ENCODE measurements at places on chromosomes 6 and 20.

DNA sequence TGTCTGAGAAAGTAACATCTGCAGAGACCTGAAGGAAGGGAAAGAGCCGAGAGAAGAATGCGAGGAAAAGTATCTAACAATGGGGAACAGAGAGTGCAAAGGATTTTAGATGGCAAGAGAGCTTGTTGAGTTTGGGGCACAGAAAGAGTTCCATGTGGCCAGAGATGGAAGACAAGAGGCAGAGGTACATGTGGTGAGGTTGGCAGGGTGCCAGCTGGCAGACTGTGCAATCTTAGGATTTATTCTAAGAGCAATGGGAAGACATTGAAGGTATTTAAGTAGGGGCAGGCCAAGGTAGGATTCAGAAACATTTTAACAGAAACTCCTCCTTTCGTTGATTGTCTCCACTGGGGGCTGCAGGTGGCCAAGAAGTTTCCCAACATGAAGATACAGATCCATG is 20.4 kb upstream of the LBP start:
- no peak for DNase-seq

DNA sequence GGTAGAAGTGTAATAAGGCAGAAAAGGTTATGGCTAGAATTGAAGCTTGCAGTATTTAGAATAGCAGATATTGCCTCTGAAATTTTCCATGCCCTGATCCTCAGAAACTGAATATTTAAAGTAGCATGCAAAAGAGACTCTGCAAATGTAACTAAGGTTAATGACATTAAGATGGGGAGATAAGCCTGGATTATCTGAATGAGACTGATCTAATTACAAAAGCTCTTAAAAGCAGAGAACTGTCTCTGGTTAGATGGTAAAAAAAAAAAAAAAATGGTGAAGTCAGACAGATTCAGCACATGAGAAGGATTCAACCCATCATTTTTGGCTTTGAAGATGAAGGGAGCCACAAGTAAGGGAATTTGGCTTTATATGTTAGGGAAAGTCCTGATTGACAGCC is 503.7 kb upstream of the IRAK1BP1 start:
- DNase-seq = no peak

DNA sequence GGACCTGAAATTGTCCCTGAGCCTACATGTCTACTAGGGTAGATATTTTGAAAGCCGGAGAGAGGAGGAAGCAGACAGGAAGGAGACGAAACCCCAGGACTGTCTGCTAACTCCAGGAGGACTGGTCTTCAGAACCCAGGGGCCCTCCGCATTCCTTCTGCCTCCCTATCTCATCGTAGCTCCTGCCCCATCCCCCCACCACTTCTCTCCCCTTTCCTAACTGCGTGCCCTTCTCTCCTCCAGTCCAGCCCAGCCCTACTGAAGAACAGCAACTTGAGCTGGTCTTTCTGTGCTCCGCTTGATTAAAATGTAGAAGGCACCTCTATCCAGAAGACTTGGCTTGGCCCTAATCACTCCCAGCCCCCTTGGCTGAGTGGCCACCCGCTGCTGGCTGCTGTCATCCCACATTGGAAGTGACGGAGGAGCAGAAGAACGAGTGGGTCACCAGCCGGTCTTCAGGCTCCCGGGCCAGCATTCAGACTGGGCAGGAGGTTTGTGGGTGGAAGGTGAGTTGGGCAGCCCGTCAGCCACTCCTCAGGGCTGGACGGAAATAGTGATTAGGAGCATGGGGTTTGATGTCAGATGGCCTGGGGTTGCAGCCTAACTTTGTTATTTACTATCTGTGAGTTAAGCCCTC is 28.8 kb upstream of the ANGPT4 start:
- DNase-seq = no peak

DNA sequence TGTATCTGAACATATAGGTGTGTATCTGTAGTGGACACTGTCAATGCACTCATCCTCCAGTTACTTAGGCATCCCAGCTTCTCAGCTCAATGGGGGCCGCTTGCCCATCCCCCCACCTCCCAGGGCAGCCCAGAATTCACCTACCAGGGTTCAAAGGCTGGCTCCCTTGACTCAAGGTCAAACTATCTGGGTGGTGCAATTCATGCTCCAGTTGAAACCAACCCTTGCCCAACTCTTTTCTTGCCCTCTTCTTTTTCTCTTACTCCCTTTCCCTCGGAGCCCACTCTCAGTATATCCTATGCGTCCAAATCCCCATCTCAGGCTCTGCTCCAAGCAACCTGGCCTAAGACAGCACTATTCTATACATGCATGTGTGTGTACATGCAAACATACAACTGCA is 127.4 kb downstream of the BCAS1 start:
- DNase-seq = no peak

DNA sequence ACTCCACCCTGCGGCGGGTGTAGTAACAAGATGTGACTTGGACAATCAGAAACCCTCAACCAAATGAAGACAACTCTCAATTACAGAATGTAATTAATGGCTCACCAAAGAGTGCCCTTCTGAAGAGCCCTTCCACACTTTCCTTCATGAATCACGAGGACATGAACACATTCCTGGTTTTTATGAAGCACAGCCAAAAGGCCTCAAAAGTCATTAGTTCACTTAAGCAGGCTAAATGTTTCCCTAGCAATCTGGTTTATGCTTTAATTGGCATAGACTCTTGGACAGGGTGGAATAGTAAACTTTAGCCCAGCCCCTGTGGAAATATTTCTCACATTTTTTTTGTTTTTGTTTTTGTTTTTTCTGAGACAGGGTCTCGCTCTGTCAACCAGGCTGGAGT is 20.5 kb downstream of the CPNE5 start:
- DNase-seq = no peak

- no peak for DNase-seq
Observed at GRCh38 chr6:145670311-145670710, 65.0 kb downstream of the EPM2A start.

GRCh38 chr20:62319346-62319909 is 16.6 kb downstream of the ADRM1 start:
- DNase-seq = no peak

DNA sequence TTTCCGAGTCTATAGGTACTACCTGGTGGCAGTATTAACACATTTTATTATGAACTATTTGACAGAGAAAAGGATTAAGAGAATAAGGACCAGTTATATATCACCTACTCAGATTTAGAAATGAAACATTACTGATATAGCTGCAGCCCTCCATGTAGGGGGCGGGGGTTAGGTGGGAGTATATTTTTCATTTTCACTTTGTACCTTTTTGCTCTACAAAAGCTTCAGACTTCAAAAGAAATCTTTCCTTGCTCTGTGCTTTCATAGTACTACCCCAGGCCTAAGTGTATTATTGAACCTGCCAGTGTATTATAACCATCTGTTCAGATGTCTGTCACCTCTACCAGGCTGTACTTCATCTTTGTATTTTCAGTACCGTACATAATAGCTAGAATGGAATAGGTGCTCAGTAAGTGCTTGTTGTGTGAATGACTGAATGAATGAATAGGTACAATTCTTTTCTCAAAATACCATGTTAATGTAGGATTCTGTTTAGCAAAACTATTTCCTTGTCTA is 43.0 kb downstream of the CDKAL1 start:
- DNase-seq = no peak

- DNase-seq = no peak
Observed at GRCh38 chr6:5984150-5985089, 22.3 kb downstream of the NRN1 start.

- DNase-seq = no peak
Observed at GRCh38 chr6:89834884-89835792, 5.5 kb downstream of the CASP8AP2 start.

DNA sequence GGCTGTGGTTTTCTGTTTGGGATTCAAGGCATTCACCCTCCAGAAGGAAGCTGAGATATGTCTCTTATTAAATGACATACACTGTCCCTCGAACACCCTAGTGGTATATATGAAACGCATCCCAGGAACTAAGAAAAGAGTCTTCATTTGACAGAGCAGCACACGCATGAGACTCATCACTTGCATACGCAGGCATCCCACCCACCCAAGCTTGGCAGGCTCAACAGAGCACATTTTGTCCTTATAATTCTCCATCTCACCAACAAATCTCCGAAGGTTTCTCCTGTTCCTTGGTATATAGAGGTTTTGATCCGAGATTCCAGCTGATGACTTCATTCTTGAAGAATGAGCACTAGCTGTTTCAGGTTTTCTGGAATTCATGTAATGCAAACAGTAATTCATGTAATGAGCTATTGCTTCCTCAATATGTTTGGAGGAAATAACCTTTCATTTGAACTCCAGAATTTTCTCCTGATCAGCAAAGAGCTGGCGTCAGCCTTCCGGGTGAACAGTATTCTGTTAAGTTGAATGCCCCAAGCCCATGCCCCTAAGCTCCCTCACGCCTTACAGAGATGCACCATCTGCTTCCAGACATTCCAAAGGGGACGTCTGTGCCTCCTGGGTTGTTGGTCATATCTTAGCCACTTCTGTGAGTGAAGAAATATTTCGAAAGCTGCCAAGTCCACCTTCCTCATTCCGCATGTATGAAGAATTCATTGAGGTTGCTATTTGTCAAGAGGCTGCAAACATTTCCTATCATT is 66.0 kb upstream of the CDH4 start:
- peak; percentile 86 for DNase-seq

Data from AG04449 (cell line).